IMR-90 (cell line): ENCODE measurements at places on chromosomes 4 and X. TPM values are rescaled to one million over a fixed set of nuclear protein-coding genes. Genes with fewer than 3 reads are reported as not detected.

ITIH6 gene
- not detected in 2 replicates for total RNA-seq

LANCL3 gene
- not detected in 2 replicates for total RNA-seq

GLRB gene
- total RNA-seq, result 3.0 and 3.9 TPM in 2 replicates

FAM149A gene
- 0.54 and 0.83 TPM in 2 replicates for total RNA-seq

CLTRN gene
- under 0.01 TPM in 2 replicates for total RNA-seq

CBR4 gene
- total RNA-seq, result 4.5 and 9.2 TPM in 2 replicates

FOXR2 gene
- not detected in 2 replicates for total RNA-seq

TMEM154 gene
- 0.18 and 0.28 TPM in 2 replicates for total RNA-seq

- DNase-seq, result no peak
Measured at GRCh38 chr4:169437299-169438047, 166.7 kb upstream of the SH3RF1 start.

DNA sequence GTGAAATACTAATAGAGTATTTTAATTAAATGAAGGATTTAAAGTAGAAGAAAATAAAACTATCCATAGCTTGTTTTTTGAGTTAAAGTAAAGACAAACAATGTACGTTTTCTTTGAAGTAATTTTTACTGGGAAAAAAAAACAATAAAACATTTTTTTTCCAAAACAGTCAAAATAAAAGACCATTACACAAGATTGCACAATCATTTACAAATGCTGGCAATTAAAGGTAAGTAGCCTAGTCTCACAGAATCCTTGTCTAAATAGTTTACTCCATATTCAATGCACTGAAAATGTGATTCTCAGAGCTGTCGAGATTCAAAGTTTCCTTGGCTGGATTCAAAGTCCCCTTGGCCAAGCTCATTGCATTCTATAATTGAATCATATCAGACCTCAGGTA is 21.2 kb downstream of the C4orf54 start:
- no peak for DNase-seq

GRCh38 chr4:122010610-122011009 is 58.8 kb upstream of the TRPC3 start:
- DNase-seq, result peak; percentile 95

DNA sequence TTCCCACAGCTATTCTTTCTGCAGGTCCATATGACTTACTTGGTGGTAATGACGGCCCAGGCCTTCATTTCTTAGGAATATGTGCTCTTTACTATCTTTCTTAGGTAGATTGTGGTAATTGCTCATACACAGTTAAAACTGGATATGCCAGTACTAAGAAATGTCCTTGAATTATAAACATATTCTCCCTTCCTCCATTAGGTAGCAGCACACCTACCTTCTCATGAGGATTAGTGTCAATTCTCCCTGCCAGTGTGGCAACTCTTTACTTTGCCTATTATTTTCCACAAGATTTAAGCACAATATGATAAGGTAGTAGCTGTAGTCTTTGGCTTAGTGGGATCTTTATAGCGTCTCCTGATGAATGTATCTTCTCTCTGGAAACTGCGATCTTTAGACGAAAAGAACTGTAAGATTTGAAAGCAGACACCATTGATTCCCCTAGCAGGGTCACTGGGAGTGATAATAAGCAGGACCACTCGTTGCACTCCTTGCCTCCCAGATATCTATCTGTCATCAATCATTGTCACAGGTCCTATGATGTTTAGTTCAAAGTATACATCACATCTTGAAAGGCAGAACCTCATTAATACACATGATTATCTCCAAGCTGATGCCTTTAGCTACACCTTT is 1240.7 kb downstream of the C4orf33 start:
- peak; percentile 20 for DNase-seq

- peak; percentile 50 for DNase-seq
Measured at GRCh38 chr4:112031712-112032328, 113.4 kb upstream of the FAM241A start.

DNA sequence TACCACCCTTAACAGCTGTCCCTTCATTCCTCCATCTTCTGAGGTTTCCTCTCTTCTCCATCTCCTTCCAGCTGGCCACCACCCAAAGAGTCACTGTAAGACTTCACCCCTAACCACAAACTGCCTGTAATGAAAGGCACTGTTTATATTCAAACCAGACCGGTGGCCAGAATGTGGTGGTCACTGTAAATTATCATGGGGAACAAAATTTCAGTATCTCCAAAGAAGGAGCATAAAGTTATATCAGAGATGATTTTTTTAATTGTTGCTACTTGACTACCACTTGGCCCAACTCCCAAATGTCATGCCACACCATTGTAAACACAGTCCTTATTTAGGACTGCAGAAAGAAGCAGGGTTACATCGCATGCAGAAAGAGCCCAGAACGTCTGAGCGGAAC is 44.8 kb downstream of the SMARCA1 start:
- peak; percentile 69 for DNase-seq

DNA sequence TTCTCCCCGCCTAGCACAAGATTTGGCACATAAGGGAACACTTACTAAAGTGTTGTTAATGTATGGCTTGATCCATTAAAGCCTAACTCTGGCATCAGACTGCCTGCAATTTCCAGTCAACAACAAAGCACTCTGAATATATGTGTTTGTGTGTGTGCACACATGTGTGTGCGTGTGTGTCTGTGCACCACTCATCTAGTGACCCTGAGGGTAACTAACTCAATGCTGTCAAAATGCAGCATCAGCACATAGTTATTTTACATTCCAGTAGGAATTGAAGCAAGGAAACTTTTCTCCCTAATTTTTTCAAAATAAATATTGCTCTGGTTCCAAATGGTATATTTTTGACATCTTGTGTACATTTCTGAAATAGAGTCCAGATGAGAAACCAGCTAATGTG is 94.4 kb downstream of the SHROOM4 start:
- DNase-seq, result no peak

DNA sequence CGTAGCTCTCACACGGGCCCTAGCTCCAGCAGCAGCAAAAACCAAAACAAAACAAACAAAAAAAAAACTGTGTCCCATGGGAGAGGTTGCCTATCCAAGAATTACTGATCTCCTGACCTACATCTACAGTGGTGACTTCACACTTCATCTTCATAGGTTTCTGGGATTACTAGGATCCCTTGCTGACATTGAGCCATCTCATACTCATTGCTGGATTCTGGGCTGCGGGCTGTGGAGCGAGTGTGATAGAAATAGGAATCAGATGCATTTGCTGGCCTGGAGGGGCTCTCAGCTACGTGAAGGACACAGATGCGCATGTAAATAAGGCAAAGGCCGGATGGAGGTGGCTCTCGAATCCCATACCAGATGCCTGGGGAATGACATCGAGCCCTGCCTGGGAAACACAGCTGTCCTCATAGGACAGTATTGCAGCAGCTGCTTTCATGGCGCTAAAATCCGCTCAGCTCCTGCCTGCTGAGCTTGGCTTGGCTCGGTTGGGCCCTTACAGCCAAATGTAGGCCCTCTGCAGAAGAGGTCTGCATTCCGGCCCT is 41.7 kb downstream of the CNGA2 start:
- no peak for DNase-seq
